T-helper 1 cell (primary cell): ENCODE measurements at places on chromosomes 6 and 20.

DNA sequence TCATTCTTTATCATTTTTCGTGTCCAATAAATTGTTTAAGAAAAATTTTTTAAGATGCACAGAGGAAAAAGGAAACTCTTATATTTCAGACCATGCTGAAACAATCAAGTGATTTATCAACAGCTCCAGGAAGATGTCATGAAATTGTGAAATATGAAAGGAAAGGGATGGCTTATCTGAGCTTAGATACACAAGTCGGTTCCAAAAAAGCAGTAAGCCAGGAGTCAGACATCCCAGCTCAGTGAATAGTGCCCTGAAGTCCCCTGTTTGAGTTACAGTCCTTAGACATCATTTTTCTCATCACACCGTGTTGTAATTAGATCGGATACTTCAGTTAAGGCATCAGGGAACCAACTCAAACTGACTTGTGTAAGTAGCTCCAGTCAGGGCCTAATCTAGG, 91.0 kb upstream of the SSTR4 start:
- DNase-seq: no peak

DNA sequence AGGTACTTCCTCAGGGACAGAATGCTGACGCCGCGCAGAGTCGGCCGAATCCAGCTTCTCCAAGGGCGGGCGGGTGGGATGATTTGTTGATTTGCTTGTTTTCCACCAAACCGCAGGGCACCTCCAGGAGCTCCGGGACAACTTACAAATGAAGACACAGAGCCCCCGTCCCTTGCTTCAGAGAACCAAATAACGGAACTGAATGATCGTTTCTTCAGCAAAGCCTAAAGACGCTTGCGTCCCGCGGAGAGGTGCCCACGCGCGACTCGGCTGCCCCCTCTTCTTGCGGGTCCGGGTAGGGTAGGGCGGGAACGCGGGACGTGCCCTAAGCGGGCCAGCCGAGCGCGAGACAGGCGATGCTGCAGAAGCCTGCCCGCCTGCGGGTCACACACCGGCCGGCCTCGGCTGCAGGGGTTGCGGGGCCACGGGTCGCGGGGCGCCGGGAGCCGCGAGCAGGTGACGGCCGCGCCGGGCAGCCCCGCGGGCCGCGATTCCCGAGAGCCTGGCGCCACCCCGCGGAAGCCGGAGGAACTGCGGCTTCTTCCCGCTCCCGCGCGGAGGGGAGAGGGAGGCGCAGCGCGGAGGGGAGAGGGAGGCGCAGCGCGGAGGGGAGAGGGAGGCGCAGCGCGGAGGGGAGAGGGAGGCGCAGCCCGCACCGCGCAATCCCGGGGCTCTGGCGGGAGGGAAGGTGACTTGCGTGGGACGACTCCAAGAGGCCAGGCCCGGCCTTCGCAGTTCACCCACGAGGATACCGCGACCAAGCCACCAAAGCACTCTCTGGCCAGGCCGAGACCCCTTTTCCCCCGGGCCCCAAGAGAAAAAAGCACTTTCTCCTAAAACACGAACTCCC, 7.7 kb upstream of the FOXF2 start:
- peak; percentile 35 for DNase-seq

DNA sequence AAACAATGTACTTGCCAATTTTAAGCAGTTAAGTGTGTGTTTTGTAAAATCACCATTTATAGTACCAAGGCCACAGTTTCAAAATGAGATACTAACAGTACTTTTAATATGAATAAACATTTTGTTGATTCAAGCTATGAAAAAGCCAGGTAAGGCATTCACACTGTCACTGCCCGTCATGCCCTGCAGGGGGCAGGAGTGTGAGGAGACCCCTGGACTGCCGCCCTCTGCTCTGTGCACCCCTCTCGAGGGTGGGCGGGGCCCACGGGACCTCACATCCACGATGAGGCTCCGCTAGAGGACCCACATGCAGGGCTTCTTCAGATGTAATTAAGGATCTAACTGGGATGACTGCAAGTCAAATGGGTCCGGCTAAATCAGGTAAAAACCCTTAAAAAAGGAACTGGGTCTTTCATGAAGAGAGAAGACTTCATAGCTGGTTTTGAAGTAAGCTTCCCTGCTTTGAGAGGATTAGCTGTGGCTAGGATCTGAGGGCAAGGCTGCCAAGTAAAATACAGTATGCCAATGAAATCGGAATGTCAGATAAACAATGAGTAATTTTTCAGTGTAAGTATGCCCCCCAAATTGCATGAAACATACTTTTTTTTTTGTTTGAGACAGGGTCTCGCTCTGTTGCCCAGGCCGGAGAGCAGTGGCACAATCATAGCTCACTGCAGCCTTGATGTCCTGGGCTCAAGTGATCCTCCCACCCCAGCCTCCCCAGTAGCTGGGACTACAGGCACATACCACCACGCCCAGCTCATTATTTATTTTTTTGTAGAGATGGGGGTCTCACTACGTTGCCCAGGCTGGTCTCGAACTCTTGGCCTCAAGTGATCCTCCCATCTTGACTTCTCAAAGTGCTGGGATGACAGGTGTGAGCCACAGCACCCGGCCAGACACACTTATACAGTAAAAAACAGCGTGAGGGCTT, 18.7 kb downstream of the DIDO1 start:
- DNase-seq: no peak

- DNase-seq: no peak
Observed at GRCh38 chr6:25542984-25543910, 108.8 kb upstream of the SCGN start.
